IMR-90 (cell line): ENCODE measurements at places on chromosomes 2 and 18. TPM values are rescaled to one million over a fixed set of nuclear protein-coding genes. Genes with fewer than 3 reads are reported as not detected.

- no peak for DNase-seq
These were observed 442 bp downstream of the SERPINB5 start for GRCh38 chr18:63477200-63477599.

- DNase-seq, result no peak
These were observed 124.5 kb downstream of the VAPA start for GRCh38 chr18:10038268-10038667.

The ACTG2 gene
- total RNA-seq, result 349 and 523 TPM in 2 replicates

DNA sequence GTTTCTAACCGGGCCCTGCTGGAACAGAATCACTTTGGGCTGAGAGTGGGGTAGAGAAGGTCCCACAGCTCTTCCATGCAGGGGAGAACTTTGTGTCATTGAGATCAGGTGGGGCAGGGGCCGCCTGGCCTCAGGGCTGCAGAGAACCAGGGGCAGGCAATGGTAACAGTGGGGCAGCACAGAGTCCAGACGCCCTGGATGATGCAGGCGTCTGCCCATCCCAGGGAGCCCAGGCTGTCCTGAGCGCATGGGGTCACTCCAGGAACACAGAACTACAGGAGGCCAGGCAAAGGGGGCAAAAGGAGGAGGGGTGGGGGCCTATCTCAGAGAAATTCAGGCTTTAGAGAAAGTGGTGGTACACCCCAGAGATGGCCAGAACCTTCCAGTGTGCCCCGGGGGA is 121.3 kb downstream of the NDUFA10 start:
- DNase-seq, result no peak

The MAB21L4 gene
- not detected in 2 replicates for total RNA-seq

- no peak for DNase-seq
These were observed 137.6 kb downstream of the LAMA1 start for GRCh38 chr18:6979954-6980353.

GRCh38 chr2:174335254-174335987 is 667 bp downstream of the SP9 start:
- no peak for DNase-seq

GRCh38 chr2:145020694-145021093 is 500.8 kb upstream of the ZEB2 start:
- peak; percentile 70 for DNase-seq

The REG1B gene
- not detected in 2 replicates for total RNA-seq

The COLEC12 gene
- total RNA-seq, result 1.7 and 2.3 TPM in 2 replicates

The CSRNP3 gene
- total RNA-seq, result 0.56 and 0.72 TPM in 2 replicates

GRCh38 chr2:75476761-75477160 is 84.0 kb downstream of the EVA1A start:
- peak; percentile 59 for DNase-seq

DNA sequence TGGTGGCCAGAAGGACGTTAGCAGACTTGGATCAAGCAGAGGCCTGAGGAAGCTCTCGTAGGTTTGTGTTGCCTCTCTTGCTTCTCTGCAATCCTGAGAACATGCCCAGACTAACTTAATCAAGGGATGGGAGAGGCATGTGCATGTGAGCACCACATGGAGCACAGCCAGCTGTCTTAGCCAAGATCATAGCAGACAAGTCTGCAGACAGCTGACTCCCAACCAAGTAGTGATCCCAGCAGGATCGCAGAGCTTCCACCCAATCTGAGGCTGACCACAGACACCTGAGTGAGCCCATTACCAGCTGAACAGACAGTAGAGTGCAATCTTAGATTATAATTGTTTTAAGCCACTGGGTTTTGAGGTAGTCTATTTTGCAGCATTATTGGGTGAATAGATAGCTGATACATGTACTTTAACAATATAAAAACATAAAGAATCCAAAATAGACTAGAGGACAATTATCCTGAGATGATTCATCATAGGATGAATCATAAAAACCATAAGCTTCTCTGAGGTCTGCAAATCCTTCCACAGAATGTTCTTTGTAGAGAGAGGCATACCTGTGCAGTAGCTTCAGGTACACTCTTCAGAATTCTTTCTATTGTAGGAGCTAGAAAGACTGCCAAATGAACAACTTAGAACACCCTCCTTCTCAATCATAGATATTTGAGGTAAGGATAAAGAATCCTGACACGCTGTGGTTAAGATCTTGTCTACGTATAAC is 25.2 kb upstream of the FAM110C start:
- no peak for DNase-seq

The CCDC150 gene
- 3.8 and 6.9 TPM in 2 replicates for total RNA-seq

GRCh38 chr18:5969989-5970403 is 74.7 kb upstream of the TMEM200C start:
- DNase-seq, result no peak

The C18orf63 gene
- total RNA-seq, result not detected in 2 replicates

GRCh38 chr2:60333264-60333663 is 220.2 kb downstream of the BCL11A start:
- no peak for DNase-seq

The UGT1A6 gene
- not detected in 2 replicates for total RNA-seq

GRCh38 chr2:88059979-88060906 is 4.7 kb upstream of the KRCC1 start:
- DNase-seq, result peak; percentile 31

DNA sequence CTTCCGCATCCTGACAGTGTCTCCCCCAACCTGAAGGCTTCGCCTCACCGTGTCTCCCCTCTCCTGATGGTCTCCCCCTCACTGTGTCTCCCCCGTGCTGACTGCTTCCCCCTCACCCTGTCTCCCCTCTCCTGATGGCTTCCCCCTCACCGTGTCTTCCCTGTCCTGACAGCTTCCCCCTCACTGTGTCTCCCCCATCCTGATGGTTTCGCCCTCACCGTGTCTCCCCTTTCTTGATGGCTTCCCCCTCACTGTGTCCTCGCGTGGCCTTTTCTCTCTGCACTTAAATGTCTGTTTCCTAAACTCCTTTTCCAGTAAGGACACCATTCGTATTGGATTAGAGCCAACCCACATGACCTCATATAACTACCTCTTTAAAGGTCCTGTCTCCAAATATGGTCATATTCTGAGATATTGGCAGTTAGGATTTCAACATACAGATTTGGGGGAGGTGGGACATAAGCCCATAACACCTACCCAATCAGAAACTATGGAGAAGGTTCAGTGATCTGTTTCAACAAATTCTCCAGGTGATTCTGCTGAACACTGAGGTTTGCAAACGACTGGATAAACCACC is 47.9 kb upstream of the RAB27B start:
- no peak for DNase-seq

GRCh38 chr2:190835303-190835930 is 45.2 kb upstream of the GLS start:
- peak; percentile 89 for DNase-seq

The AGXT gene
- not detected in 2 replicates for total RNA-seq

DNA sequence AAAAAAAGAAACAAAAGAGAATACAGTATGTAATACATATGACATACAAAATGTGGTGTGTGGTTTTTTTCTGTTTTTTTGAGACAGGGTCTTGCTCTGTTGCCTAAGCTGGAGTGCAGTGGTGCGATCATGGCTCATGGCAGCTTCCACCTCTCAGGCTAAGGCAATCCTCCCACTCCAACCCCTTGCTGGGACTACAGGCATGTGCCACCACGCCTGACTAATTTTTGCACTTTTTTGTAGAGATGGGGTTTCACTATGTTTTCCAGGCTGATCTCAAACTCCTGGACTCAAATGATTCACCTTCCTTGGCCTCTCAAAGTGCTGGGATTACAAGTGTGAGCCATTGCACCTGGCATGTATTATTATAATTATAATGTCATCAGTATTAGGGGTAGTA is 38.9 kb downstream of the DHX57 start:
- DNase-seq, result peak; percentile 10

The CNGA3 gene
- under 0.01 TPM in 1 of 2 replicates, not detected in the other for total RNA-seq

The ASAP2 gene
- 19.7 and 26.9 TPM in 2 replicates for total RNA-seq

DNA sequence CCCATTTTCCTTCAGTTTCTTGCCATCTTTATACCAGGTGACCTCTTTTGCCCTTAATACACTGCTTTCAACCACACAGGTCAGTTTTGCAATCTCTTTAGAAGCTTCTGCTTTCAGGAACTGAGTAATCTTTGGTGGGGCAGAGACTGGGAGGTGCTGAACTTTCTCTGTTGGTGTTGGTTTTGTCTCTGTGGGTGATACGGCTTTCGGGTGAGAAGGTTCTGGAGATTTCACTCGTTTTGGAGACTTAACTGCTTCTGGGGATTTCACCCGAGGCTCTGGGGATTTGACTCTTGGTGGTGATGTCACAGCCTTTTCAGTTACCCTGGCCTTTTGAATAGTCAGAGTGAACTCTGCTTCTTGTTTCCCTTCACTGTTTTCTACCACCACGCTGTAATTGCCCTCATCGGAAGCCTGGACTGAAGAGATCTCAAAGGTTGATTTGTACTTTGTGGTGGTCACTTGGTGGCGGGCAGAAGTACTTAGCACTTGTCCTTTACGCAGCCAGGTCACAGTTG is 50.4 kb downstream of the PLEKHA3 start:
- no peak for DNase-seq

DNA sequence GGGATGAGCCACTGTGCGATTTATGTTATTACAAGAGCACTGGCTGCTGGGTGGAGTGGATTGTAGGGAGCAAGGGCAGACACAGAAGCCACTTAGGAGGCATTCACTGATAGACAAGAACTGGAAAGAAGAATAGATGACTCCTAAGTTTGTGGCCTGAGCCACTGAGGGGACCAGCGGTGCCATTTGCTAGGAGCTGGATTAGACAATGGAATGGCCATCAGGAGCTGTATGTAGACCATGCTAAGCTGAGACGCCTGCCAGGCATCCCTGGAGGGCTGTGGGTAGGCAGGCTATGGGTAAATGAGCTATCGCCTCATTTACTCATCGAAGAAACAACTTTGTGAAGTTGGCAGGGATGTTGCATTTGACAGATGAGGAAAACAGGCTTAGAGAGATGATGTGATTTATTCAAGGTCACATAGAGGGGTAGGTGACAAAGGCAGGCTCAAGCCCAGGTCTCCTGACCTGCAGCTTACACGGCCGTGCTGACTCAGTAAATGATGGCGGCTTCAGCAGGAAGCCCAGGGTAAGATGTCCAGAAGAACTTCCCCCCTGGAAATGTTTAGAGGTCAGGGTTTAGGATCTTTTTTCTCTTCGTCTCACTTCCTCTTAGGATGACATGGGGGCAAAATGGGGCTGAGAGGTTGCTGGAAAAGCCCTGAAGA is 2.8 kb downstream of the MFSD2B start:
- no peak for DNase-seq

DNA sequence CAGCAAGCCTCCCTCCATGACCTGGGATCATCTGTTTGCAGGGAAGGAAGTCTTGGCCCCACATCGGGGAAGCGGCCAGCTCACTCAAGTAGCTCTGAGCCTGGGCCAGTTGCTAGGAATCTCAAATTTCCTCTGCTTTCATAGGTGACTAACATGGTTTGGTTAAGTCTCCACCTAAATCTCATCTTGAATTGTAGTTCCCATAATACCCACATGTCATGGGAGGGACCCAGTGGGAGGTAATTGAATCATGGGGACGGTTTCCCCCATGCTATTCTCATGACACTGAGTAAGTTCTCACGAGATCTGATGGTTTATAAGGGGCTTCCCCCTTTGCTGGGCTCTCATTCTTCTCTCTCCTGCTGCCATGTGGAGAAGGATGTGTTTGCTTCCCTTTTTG is 75.2 kb downstream of the LBH start:
- peak; percentile 60 for DNase-seq

DNA sequence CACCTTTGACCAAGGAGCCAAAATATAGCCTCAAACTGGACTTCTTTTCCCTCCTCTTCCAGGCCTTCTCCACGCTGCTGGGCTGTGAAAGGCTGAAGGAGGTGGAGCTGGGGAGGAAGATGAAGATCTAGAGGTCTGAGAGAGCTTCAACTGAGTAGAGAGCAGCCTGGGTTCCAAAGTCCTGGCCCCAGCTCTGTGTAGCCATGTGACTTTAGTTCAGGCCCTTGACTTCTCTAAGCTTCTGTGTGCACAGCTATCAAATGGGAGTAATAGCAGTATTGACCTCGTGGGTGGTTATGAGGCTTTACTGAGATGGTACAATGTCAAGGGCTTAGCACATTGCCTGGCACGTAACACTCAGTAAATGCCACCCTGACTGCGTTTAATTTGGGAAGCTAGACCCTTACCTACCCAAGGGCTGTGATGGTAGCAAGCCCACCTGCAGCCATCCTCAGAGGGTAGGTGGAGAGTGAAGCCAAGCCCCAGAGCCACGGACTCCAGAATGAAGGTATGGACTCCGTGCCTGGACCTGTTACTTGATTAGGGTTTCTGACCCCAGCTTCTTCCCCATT is 38.4 kb downstream of the SERTAD2 start:
- no peak for DNase-seq

The CCDC141 gene
- total RNA-seq, result under 0.01 TPM in 1 of 2 replicates, not detected in the other

The CXCR1 gene
- not detected in 2 replicates for total RNA-seq

DNA sequence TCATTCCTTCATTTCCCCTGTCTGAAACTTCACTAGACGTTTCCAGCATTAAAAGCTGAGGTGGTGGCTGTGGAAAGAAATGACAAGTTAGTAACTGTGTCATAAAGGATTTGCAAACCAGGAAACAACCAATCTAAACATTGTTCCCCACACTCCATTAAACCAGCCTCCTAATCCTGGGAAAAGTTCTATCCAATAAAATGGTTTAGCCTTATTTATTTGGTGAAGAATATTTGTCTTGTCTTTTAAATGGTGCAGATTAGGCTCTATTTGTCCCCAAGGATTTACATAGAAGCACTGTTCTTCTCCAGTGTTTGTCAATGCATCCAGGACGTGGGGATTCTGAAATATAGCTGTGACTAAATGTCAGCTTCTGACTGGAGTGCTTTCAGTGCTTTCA is 10.5 kb upstream of the DPP4 start:
- no peak for DNase-seq

- DNase-seq, result no peak
These were observed 241.8 kb upstream of the RAB12 start for GRCh38 chr18:8367217-8367988.

- peak; percentile 15 for DNase-seq
These were observed 4.5 kb upstream of the TMEM200C start for GRCh38 chr18:5899835-5900234.

DNA sequence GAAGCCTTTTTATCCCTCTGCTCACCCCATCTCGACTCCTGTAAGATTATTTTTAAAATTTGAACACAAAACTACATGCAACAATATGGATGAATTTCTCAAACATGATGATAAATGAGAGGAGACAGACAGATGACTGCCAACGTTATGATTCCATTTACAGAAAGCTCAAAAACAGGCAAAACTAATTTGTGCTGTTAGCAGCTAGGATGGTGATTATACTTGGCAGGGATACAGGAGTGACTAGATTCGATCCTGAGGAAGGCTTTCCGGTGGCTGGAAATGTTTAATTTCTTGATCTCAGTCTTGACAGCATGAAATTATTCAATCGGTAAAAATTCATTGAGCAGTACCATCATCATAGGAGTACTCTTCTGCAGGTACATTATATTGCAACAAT is 163.4 kb upstream of the SH3BP4 start:
- no peak for DNase-seq

DNA sequence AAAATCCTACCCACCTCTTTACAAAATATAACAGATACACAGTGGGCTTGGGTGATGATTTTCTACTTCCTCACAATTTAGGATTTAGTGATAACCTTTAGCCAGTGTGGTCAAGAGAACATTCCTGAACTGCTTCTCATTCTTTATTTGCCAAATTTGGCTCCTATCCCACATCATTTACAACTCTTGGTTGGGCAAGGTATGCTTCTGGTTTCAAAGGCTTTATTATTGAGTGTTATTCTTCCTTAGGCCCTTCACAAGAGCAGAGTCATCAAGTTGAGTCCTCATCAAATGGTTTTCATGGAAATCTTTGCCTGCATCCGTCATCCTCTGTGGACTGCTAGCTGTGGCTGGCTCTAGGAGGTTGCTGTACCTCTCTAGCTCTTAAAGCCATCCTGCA is 472.0 kb upstream of the ETAA1 start:
- peak; percentile 39 for DNase-seq

The DLX2 gene
- not detected in 2 replicates for total RNA-seq
